ENCODE measurements at places on chromosomes 2 and 18.

DNA sequence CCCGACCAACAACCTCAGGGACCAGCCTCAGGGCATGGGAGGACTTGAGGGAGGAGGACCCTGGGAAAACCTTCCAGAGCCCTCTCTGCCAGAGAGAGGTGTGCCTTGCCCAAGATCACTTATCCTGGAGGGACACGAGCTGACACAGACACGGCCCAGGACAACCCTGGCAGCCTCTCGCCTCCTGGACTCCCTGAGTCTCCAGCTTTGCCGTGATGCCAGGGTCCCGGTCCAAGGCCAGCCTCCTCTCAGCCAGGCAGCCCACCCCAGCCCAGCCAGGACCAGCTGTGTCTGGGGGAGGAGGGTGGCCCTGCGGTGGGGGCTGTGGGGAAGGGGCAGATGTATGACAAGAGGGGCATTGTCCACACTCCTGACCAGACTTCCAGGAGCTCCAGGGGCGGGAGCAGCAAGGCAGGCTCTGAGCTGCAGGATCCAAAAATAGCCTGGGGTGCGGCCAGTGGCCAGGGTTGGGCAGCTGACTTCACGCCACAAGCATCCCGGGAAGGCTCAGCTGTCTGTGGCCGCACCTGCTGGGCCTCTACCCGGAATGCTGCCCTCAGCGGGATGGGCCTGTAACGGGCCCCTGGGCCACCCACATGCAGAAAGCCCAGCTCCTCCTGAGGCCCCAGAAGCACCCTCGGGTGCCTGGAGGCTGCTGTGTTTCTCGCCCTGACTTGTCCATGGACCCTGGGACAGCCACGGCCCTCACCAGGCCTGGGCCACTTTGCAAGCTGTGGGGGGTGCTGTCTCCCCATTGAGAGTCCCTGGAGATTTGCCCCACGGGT, 65.5 kb upstream of the GPC1 start:
- DNase-seq: peak; percentile 39

DNA sequence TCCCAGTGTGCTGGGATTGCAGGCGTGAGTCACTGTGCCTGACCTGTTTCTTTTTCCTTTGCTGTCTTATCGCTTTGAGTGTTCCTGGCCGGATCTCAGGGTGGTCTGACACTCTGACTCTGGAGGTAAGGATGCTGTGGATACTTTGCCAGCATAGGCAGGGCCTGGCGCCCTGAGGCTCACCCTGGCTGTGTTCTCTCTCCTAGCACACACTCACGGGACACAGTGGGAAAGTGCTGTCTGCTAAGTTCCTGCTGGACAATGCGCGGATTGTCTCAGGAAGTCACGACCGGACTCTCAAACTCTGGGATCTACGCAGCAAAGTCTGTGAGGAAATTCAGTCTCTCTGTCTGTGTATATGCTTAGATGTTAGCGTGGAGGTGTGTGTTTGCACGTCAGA, 18.0 kb upstream of the SAG start:
- DNase-seq: no peak

DNA sequence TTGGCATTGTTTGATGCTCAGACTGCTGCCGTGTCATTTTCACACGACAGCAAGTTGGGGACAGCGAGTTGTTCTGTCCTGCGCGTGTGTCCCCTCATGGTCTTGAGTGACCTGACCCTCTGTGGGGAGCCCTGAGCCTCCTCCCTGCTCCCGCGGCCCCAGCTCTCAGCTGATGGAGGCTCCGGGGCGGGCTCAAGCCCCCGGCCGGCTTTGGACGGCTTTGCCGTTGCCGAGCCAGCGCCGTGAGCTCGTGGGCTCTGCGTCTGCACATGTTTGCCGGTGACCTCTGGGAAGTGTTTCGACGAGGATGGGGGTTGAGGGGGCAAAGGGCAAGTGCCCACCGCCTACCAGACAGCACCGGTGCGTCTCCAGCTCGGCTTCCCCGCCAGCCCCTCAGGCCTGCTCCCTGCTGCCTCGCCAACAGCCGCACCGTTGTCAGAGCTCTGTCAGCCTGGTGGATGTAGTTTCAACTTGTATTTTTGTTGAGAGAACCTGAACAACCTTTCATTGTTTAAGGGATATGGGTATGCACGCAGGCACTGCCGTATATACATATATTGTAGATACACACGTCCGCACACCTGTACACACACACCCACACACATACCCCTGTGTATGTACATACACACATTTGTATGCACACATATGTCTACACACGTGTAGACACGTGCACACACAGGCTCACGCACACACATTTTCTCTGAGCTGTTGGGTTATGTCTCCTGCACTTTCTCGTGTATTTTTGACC, 13.7 kb downstream of the PDCD1 start:
- DNase-seq: no peak

DNA sequence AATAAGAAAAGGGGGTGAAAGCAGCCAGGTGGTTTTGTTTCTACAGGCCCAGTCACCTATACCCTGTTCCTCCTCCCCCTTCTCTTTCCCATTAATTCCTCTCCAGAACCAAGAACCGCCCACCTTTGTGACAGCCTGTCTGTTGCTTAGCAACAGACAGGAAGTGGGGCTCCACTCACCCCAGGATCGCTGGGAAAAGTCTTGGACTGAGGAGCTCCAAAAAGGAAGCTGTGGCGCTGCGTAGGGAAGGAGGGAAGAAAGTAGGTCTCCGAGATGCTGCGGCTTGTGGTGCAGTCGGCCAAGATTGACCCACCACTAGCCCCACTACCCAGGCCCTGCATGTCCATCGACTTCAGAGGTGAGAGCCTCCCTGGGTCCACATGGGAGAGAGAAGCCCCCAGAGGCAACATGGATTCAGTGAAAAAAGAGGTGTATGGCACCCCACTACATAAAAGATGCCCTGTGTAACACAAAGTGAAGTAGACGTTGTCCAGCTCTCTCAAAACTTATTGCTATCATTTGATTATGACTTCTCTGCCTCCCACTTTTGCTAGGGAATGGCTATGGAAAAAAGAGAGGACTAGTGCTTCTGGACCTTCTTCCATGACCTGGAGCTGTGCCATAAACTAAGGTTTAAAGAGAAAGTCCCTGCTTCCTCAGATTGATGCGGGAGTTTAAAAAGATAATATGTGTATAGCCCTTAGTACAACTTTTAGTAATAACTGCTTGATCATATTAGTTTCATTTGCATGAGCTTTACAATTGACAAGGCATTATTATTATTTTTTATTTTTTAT, at the start of gene FER1L5:
FER1L5 (plus strand) TSS at position 201 of the 797 bp plus-strand sequence; CDS start at position 274, 73 bp downstream.
- DNase-seq: peak; percentile 80

DNA sequence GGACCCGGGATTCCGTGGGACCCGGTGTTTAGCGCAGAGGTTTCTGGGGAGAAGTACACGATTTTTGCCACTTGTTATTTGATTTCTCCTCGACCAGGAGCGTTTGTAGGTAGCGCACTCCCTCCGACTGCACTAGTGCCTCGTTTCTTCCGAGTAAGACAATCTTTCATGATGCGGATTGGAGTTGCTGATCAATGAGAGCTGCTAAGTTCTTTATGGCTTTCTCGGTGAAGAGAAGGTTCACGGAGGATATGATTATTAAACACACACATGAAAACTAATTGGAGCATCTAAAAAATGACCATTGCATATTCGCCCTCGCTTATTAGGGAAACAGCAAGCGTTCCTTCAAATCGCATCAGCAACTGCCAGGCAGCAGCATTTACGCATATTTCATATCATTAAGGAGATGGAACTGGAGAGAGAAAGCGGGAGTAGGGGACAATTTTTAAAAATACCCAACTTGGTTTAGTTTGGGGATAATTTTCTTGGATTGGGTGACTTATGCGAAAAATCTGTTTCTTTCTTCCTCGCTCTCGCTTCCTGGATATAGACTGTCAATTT, 616 bp downstream of the EML6 start:
- peak; percentile 50 for DNase-seq

DNA sequence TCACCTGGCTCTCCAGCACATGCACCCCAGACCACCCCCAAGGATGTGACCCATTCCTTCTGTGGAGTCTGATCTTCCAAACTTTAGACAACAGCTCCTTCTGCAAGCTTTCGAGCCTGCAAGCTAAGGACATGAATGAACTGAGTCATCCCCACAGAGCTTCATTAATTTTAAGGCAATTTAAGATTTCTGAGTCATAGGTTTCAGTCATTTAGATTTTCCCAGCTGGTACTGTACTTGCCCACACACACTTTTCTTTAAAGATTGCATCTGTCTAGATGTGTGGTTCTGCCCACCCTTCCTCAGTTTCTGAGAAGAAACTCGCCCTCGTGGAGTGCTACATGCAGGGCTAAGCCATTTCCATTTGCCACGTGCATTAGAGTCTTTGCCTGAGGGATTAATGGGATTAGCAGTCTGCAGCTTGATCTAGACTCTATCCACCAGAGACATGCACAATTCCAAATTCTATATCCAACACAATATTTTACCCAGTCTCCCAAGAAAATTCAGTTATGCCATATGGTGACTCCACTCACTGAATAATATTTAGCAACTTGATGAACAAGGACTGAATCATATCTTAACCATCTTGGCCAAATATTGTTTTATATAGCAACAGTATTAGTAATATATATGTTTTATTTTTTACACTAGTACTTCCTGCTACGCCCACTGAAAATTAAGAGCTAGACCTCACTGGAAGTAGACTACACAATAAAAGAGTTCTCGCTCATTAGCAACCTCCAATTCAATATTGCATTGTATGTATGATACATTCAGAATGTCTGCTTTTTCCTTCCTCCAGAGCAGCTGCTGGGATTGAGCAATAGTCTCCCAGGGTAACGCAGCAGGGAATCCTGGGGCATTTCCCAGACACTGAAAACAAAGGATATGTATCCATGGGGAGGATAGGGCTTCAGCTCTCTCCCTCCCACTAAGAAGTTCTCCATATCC, 14.3 kb upstream of the TRIB2 start:
- DNase-seq: peak; percentile 26

DNA sequence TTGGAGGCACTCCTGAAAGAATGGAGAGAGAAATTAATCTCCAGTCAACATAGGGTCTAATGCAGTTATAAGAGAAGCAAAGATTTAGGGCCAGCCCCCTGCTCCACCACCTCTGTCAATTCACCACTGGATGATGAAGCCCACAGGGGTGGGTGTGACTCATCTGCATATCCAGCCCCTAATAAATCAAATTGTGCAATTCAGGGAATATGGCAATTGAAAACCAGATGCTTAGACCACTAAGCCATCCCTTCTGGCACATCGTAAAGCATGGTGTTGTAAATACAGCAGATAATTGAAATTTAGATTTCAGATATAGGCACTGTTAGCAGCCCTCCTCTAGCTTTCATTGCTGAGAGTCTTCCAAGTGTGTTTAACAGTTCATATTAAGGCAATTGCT, 541.4 kb downstream of the PARD3B start:
- no peak for DNase-seq

DNA sequence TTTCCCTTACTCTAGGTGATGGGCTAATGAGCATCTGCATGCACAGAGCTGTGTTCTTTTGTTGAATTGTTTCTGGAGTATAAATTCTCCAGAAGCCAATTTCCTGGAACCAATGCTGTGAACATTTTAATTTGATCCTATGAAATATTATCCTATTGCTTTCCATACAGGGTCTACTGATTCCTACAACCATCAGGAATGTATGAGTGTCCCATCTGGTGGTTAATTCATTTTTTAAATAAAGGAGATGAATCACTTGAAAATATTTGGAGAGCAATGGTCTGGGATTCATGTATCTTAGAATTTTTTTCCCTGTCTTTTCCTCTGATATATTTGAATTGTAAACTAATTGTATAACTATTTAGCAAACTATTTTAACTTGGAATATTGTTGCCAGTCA, 14.0 kb downstream of the KIF5C start:
- DNase-seq: no peak

- no peak for DNase-seq
These were observed 54.4 kb upstream of the MYO3B start for GRCh38 chr2:170123593-170123992.

GRCh38 chr2:104914509-104914908, 60.6 kb downstream of the POU3F3 start:
- no peak for DNase-seq

GRCh38 chr2:161484061-161484460, 68.0 kb downstream of the TBR1 start:
- no peak for DNase-seq

DNA sequence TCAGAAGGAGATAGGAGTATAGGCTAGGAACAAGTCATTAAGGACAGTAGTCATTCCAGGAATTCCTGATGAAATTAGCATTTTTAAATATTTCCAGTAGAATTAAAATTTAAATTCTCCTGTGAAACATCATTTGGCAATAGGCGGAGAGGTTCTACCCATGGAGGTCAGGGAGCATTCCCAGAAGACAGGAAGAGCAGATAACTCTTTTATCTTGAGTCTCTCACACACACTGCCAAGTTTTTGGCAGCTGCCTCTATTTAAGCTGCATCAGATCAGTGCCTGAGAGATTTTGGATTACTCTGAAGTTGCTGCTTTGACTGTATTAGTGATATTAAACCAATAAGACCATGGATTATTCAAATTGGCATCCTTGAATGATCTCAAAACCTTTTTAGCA, 714.7 kb downstream of the EPHA4 start:
- no peak for DNase-seq

DNA sequence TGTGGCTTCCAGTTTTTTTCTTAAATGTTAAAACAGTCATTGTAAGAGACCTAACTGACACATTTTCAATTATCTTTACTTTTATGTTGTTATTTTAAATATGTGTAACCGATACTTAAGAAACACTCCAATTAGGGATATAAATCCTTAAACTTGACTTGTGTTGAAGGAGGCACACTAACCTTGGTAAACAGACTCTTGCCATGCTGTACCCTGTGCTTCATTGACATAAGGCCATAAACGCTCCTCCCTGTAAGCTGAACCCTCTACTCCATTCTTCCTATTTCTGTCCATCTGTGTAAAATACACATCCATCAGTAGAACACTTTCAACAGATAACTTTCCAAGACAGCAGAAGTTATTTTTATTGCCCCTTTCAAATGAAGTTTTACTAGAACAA, 780.5 kb upstream of the FAM98A start:
- DNase-seq: no peak

GRCh38 chr2:148989882-148990493, 48.5 kb upstream of the LYPD6B start:
- peak; percentile 75 for DNase-seq

All from RKO (cell line).